ENCODE measurements at places on chromosomes 1 and 21. TPM values are rescaled to one million over a fixed set of nuclear protein-coding genes. Genes with fewer than 3 reads are reported as not detected.

- H3K27me3 ChIP-seq, result peaks cover 59% of the 10 kb centered on the region
- no peak for DNase-seq
Observed at GRCh38 chr1:36588972-36589371, 106.3 kb upstream of the CSF3R start.

- no peak overlapping the region for H3K4me3 ChIP-seq
- H3K27me3 ChIP-seq, result no peaks in the 10 kb centered on the region
- DNase-seq, result no peak
- no peaks in the 10 kb centered on the region for H3K36me3 ChIP-seq
- no peak overlapping the region for H3K27ac ChIP-seq
Observed at GRCh38 chr1:53311702-53312305, 16.1 kb downstream of the LRP8 start.

TMEM61 gene
- not detected for total RNA-seq

PADI4 gene
- not detected for total RNA-seq

DNA sequence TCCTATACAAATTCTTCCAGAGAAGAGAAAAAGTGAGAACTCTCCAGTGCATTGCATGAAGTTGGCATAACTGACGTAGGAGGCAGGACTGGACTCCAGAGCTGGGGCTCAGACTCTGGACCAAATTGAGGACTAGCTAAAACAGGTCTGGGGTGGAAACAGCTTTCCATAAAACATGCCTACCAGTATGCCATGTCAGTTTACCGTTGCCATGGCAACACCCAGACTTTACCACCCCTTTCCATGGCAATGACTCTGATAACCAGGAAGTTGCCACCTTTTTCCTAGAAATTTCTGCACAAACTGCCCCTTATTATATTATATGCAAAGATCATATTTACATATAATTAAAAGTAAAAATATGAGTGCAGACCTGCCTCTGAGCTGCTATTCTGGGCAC, 8.9 kb upstream of the ZBTB8B start:
- no peak overlapping the region for H3K4me3 ChIP-seq
- DNase-seq, result no peak
- H3K27ac ChIP-seq, result no peak overlapping the region
- H3K36me3 ChIP-seq, result no peaks in the 10 kb centered on the region

GRCh38 chr1:165603810-165604209, 27.2 kb upstream of the MGST3 start:
- H3K27ac ChIP-seq, result no peak overlapping the region
- H3K4me3 ChIP-seq, result no peak overlapping the region

LYPD8 gene
- total RNA-seq, result 1.6 TPM

DNA sequence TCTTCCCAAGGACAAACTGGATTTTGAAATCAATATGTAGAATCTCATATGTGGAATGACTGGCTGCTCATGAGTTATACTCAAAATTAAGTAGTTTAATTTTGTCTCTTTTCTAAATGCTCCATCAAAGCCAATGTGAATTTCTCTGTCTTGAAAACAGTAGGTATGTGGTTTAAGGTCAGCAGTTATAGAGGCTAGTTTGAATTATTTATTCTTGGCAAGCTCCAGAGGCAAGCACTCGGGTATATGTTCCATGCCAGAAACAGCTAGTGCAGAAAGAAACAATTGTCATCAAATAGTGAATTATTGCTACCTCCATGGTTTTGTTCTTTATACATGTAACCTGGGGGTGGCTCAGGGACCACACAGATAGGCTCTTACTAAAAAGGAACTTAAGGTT, 63.5 kb downstream of the LRIG2 start:
- H3K27me3 ChIP-seq, result no peaks in the 10 kb centered on the region
- H3K27ac ChIP-seq, result no peak overlapping the region
- H3K4me1 ChIP-seq, result peaks cover under 1% of the 10 kb centered on the region
- H3K36me3 ChIP-seq, result no peaks in the 10 kb centered on the region
- no peak for DNase-seq

GUCA2B gene
- not detected for total RNA-seq

DNA sequence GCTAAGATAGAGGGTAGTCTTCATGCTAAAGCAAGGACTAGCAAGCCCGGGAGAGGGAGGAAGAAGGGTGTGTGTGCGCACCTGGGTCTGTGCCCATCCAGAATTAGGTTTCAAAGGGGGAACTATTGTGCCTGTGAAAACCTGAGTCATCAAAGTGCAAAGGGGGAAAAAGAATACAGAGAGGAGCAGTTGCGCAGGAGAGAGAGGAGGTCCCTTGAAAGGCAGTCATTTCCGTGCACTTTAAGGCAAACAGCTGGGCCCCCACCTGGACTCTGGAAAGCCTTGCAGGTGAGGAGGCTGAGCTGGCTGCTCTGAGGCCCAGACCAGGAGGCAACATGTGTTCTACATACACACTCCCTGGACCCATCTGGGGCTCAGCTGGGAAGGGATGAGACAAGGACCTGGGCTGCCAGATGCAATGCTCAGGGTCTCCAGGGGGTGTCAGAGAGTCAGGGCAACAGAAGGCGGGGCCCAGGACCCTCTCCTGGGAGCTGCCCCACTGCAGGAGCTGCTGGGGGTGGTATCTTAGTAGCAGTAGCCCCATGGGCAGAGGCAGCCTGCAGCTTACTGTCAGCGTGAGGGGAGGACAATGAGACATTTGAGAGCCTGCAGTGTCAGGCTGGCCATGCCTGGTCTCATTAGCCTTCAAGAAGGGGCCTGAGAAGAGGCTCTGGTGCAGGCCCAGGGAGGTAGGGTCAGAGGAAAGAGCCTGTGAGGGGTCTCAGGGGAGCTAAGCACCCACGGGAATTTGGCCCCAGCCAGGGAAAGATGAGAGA, 14.3 kb downstream of the PROK1 start:
- no peak overlapping the region for H3K4me3 ChIP-seq
- H3K36me3 ChIP-seq, result no peaks in the 10 kb centered on the region
- H3K4me1 ChIP-seq, result no peaks in the 10 kb centered on the region
- H3K27ac ChIP-seq, result no peak overlapping the region
